ENCODE measurements at places on chromosomes 7 and 10. TPM values are rescaled to one million over a fixed set of nuclear protein-coding genes. Genes with fewer than 3 reads are reported as not detected.

CCDC172 gene
- not detected for total RNA-seq

AKR1C1 gene
- total RNA-seq = 6.8 TPM

TET1 gene
- total RNA-seq = 4.7 TPM

BHLHA15 gene
- total RNA-seq = 1.3 TPM

SEPHS1 gene
- 33.3 TPM for total RNA-seq

TFPI2 gene
- total RNA-seq = 649 TPM

KCNMA1 gene
- 107 TPM for total RNA-seq

RSPH10B gene
- 0.89 TPM for total RNA-seq

CRHR2 gene
- total RNA-seq = not detected

GIMAP2 gene
- total RNA-seq = under 0.01 TPM

SHTN1 gene
- 2.9 TPM for total RNA-seq

CPA2 gene
- not detected for total RNA-seq

ZNF783 gene
- total RNA-seq = 9.4 TPM

CH25H gene
- total RNA-seq = not detected

Measured in smooth muscle cell of the umbilical artery (primary cell).